ENCODE measurements at places on chromosomes 7 and 10.

DNA sequence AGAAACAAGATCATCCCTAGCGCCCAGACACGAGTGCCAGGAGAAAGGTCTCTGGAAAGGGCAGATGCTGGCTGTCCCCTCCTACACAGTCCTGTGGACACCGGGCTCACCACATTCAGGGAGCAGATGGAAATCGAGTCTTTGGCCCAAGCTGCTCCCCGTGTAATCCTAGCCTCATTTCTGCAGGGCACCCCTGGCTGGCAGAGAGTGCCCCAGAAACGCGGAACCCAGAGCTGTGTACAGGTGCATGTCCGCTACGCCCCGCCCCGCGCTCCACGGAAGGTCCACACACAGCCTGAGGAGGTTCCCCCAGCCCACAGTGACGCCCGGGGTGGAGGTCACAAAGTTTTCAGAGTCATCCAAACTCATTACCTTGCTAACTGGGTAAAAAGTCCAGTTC, 202.8 kb downstream of the MAD1L1 start:
- no peak for ATAC-seq

DNA sequence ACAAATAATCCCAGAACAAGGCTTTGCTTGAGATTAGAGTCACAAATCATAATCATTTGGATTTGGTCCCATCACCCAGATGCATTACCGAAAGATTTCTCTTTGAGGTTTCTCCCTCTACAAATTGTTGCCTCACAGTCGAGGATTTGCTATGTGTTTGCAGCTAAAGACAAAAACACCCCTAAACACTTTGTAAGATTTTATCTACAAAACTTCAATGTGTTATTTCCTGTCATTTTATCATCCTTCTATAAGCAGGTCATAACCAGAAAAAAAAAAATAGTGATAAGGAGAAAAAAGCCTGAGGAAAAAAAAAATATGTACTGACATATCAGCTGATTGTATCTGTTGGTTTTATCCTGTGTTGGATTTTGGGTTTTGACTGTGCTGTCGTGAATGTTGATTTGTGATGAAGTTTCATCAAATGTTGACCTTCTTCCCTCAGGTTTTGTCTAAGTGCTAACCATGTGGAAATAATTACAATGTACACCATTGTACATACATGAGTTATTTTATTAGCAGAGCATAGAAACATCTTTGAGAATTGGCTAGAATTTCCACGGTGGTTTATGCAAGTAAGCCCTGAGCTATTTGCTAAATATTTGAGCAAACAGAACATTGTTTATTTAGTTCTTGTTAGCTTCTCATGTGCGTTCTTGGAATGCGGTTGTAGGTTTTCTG, 274.4 kb downstream of the NEBL start:
- no peak for ATAC-seq

DNA sequence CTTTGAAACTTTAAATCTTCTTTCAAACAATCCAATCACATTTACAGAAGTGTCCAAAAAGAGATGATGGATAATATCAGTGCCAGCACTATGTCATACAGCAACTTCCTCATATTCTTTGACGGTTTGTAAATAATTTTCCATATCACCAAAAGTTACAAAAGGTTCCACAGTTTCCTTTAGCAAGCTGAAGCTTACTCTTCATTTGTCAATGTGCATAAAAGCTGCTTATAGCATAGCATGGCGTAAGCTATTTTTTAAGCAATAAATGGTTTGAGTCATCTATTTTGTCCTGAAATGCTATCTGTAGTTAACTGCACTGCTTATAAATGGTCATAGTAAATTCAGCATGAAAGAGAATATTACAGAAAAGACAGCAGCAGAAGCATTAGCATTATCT, 95.1 kb downstream of the ETV1 start:
- no peak for ATAC-seq

- ATAC-seq: no peak
Measured at GRCh38 chr10:5376450-5376849, 11.7 kb downstream of the UCN3 start.

DNA sequence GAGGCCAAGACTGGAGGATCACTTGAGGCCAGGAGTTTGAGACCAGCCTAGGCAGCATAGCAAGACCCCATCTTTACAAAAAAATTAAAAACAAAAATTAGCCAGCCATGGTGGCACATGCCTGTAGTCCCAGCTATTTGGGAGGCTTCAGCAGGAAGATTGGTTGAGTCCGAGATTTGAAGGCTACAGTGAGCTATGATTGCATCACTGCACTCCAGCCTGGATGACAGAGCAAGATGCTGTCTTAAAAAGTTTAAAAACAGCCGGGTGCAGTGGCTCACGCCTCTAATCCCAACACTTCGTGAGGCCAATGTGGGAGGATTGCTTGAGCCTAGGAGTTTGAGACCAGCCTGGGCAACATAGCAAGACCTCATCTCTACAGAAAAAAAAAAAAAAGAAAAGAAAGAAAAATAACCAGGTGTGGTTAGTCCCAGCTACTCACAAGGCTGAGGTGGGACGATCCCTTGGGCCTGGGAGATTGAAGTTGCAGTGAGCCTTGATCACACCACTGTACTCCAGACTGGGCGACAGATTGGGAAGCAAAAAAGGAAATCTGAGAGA, 44.7 kb downstream of the ZAN start:
- no peak for ATAC-seq

DNA sequence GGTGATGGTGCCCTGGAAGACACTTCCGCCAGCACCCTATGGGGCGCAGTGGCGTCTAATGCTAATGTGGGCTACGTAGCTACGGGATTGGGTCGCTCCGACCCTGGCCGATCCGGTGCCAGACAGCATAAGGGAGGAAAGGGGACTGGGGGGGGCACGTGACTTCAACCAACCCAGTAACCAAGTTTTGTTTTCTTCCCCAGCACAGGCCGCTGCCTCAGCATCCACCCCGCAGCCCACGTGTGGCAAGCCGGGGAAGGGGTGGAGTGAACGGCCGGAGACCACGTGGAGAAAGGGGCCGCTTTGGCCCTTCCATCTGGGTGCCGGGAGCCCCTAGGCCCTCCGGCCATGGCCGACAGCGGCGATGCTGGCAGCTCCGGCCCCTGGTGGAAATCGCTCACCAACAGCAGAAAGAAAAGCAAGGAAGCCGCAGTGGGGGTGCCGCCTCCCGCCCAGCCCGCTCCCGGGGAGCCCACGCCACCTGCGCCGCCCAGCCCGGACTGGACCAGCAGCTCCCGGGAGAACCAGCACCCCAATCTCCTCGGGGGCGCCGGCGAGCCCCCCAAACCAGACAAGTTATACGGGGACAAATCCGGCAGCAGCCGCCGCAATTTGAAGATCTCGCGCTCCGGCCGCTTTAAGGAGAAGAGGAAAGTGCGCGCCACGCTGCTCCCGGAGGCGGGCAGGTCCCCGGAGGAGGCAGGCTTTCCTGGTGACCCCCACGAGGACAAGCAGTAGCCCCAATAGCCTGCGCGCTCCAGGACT, 2.5 kb downstream of the PRR15 start:
- ATAC-seq: peak; percentile 29

GRCh38 chr10:103284170-103284569, 7.2 kb downstream of the INA start:
- no peak for ATAC-seq

GRCh38 chr10:36765782-36766414, 359.5 kb upstream of the ANKRD30A start:
- no peak for ATAC-seq

- peak; percentile 81 for ATAC-seq
Measured at GRCh38 chr10:79381804-79382221, 34.5 kb downstream of the PPIF start.

GRCh38 chr10:130935128-130935439, 376.4 kb downstream of the TCERG1L start:
- ATAC-seq: no peak

DNA sequence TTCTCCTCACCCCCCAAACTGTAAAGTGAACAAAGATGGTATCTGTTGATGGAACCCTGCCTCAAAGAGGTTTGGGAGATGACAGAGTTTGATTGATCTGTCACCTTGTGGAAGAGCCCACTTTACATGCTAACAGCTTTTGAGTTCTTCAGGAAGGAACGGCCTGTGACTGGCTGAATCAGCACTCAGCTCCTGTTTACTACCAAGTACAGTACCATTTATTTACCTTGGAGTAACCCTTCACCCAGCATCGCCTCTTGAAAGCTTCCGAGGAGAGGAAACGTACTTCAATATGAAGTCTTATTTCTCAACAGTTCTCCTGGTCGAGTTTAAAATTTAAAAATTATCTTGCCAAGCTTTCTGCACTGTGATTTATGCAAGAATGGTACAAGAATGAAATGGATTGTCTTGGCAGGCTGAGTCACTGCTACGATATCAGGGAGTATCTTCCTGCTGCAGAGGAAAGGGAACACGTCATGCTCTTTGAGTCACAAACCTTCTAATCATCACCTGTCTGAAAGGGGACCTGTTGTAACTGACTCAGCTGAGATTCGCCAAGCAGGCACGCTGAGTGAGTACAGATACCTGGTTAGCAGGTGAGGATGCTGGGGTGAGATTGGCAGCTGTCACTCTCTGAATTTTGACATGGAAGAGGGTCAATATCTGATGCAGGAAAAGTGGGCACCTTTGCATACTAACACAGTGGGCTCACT, 30.1 kb downstream of the KLF6 start:
- peak; percentile 80 for ATAC-seq

DNA sequence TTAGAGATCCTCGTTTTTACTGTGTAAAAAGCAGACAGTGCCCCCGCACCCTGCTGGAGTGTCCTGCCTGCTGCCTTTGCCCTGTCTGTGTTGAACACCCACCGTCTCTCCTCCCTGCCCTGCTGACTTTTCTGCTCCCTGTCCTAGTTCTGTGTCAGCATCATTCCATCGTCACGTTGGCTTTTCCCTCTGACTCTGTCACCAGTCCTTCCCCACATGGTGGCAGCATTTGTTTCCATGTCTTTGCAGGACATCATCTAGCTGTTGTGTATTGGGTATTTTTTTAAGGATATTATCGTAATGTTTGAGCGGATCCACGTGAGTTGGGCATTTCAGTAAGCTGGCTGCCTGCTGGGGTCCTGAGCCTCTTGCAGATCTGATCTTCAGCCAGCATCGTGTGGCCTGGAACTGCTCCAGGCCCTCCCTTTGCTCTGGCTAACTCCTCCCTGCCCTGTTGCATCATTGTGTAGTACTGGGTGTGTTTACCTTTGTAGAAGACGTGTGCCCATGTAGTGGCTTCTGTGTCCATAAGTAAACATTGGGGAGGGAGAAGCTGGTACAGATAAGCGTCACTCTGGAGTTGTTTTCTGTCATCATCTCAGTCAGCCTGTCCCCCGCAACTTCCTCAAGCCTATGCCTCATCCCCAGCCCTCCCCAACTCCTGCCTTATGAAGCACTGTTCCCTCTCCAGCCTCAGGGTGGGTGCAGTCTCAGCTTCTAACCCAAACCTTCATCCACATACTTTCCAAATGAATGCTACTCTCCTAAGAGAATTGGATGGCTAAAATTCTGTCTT, 44.3 kb downstream of the TRRAP start:
- no peak for ATAC-seq

GRCh38 chr10:29767968-29768367, 133.2 kb upstream of the SVIL start:
- no peak for ATAC-seq

DNA sequence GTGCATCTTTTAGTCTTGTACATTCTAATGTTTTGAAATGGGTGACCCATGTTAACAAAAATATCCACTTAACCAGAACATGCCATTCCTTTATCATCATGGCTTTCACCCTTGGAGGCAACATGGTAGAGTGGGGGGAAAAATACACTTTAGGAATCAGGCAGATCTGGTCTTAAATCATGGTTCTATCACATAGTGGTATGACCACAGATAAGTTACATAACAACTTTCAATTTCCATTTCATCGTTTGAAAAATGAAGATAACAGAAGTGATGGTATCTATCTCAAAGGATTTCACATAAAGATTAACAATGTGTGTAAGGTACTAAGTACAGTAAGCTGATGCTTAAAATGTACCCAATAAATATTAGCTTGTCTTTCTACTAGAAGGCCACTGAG, 19.0 kb downstream of the TMEM168 start:
- no peak for ATAC-seq

DNA sequence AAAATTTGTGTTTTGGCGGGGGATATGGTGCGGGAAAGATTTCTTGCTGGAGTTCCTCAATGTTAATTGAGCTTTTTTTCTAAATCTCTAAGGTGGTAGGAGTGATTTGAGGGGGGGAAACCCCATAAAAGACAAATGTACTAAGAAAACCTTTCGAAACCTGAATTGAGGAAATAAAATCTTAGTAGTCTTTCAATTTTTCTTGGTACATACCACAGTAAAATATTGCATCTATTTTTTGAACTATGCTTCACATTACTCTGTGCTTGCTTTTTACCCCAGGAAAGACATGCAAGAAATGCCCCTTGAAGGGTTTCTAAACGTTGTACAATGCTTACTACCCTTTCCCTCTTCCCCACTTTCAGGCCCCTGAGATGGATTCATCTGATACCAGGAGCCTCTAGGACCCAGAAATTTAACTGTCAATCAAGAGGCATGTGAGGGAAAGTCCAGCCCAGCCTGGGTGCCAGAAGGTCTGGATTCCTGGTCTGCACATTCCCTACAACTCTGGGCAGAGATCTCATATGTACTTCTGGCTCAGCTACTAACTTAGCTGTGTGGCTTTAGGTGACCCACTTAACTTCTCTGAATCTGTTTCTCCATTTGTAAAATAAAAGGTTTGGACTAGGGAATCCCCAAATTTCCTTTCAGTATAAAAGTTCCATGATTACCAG, 5.8 kb upstream of the PDCD4 start:
- ATAC-seq: no peak

- ATAC-seq: no peak
Measured at GRCh38 chr10:72252972-72253371, 20.8 kb upstream of the DDIT4 start.

GRCh38 chr10:10626734-10627133, 390.9 kb upstream of the CELF2 start:
- ATAC-seq: no peak

- peak; percentile 46 for ATAC-seq
Measured at GRCh38 chr10:68869623-68870022, 31.5 kb upstream of the DDX50 start.

GRCh38 chr10:121694327-121694965, 96.2 kb upstream of the FGFR2 start:
- ATAC-seq: no peak

GRCh38 chr7:1986366-1987083, 246.2 kb downstream of the MAD1L1 start:
- ATAC-seq: no peak

DNA sequence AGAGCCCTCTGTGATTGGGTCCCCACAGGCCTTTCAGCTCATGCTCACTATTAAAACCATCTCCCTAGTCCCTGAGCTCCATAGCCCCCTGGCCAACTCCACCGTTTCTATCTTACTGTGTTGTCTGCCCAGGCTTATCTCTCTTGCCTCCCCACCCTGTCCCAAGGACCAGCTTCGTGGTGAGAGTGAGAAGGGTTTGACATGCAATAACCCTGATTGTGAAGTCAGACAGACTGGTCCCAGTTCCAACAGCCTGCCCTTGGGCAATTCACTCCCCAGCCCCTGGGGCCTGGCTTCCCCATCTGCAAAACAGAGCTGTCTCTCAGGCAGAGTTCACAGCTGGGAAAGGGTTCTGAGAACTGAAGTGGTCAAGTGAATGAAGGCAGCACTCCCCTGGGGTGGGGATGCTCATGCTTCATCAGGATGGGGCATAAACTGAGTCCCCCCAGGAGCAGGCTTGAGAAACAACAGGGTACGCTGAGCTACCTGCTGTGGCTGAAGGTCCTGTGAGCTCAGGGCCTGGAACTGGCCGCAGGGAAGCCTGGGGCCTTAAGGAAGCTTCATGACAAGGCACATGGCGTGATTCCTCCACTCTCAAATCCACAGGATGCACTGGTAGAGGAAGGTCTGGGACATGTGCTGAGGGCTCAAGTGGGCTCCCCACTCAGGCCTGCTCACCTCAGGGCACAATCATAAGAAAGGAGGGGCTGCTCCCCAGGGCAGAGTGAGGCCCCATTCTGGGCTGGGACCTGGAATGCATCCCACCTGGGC, 1.8 kb upstream of the PPIF start:
- no peak for ATAC-seq

All from gastroesophageal sphincter (tissue), 4 donors.